Epithelial cell of alveolus of lung (primary cell): ENCODE measurements at places on chromosomes 1 and 21. TPM values are rescaled to one million over a fixed set of nuclear protein-coding genes. Genes with fewer than 3 reads are reported as not detected.

RIPPLY3 gene
- 0.13 TPM in 1 of 2 replicates, not detected in the other for total RNA-seq

CLCA4 gene
- not detected in 2 replicates for total RNA-seq

FNDC10 gene
- 5.6 and 6.3 TPM in 2 replicates for total RNA-seq

SIK1 gene
- total RNA-seq: 2.8 and 11.0 TPM in 2 replicates

TOMM40L gene
- 12.1 and 12.7 TPM in 2 replicates for total RNA-seq

MARK1 gene
- 1.8 and 23.8 TPM in 2 replicates for total RNA-seq

ETNK2 gene
- 8.7 and 12.9 TPM in 2 replicates for total RNA-seq

LRRC38 gene
- total RNA-seq: 0.39 TPM in 1 of 2 replicates, not detected in the other

CACNA1S gene
- total RNA-seq: 0.24 TPM in 1 of 2 replicates, not detected in the other

CGN gene
- total RNA-seq: 0.52 TPM in 1 of 2 replicates, not detected in the other

CTXND2 gene
- total RNA-seq: not detected in 2 replicates

PTPRU gene
- total RNA-seq: 28.2 and 36.2 TPM in 2 replicates

RAB3B gene
- 3.9 and 13.1 TPM in 2 replicates for total RNA-seq

PM20D1 gene
- total RNA-seq: not detected in 2 replicates

TIMM17A gene
- 37.0 and 62.6 TPM in 2 replicates for total RNA-seq

TACSTD2 gene
- 1.4 and 9.7 TPM in 2 replicates for total RNA-seq

GBP7 gene
- total RNA-seq: not detected in 2 replicates

AIM2 gene
- total RNA-seq: 0.13 TPM in 1 of 2 replicates, not detected in the other

NHLH1 gene
- not detected in 2 replicates for total RNA-seq

RGS7 gene
- 0.13 TPM in 1 of 2 replicates, not detected in the other for total RNA-seq
